ENCODE measurements at places on chromosomes 1 and 21.

- DNase-seq = no peak
These were observed 15.8 kb downstream of the LHX9 start for GRCh38 chr1:197933016-197933415.

DNA sequence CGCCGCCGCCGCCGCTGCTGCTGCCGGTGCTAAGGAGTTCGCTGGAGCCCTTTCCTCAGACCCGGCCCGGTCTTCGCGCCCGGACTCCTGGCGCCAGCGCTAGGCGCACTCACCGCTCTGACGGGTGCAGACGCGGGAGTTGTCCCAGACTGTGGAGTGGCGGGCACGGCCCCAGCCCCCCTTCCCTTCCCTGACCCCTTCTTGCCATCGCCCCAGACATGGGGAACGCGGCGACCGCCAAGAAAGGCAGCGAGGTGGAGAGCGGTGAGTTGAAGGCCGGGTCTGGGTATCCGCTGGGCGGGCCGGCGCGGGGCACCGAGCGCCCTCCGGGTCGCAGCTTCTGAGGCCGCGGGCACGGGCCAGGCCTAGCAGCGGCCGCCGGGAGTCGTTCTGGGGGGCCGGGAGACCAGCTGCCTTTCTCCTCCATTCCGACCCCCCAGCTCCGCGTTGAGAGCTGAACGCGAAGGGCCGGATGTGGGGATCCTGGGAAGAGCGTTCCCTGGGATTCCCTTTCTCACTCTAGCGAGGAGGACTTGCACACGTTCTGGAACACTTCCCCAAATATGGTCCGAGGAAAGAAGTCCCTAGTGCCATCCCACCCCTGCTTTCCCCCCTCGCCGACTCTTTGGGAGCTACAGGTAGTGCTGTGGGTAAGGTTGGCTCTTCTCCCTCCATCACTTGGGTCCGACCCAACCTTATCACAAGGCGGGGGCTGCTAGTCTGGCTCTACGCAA, 65.8 kb upstream of the PRKACB start:
- no peak for DNase-seq

DNA sequence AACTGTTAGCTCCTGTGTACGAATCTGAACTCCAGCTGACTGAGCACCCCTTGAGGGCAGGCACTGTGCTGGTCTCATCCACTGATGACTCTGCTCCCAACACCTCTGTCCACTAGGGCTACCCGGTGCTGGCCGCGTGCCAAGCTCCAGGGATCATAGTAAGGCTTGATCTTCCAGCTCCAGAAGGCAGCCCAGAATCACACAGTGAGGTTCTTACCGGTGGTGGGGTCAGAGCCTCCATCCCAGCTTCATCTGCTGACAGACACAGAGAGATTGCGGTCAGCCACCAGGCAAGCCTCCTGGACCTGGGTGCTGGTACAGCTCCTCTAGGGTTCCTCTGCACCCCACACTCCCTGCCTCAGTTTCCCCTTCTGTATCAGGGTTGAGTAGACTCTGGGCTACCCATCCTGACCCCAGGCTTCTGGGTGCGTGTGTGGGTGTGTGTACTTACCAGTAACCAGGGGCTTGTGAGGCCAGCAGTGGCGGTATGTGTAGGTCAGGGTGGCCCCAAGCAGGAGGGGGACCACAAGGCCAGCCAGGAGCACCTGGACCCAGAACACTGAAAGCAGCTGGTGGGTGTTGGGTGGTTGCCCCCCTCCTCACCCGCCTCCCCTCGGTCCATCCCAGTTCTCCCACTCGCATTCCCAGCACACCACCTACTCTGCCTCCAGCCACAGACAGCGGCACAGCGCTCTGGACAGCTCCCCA, 3.4 kb downstream of the TNFRSF25 start:
- no peak for DNase-seq

GRCh38 chr1:40740039-40740996, 43.3 kb upstream of the KCNQ4 start:
- no peak for DNase-seq

DNA sequence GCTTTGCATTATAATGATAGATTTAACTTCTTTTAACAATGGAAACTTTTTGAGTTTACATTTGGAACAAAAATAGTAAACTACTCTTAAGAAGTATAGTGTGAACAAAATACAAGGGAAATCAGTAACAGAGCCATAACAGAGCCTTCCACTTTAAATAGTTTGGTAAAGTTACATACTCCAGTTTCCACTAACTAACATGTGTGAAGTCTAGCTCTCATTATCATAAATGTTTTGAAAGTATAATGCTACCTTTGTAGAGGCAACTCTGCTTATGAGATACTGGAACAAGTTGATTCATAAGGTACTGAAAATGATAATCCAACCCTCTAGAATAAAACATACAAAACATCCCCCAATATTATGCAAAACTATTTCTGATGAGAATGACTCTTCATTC, 1155.1 kb upstream of the ADGRL2 start:
- DNase-seq = no peak

DNA sequence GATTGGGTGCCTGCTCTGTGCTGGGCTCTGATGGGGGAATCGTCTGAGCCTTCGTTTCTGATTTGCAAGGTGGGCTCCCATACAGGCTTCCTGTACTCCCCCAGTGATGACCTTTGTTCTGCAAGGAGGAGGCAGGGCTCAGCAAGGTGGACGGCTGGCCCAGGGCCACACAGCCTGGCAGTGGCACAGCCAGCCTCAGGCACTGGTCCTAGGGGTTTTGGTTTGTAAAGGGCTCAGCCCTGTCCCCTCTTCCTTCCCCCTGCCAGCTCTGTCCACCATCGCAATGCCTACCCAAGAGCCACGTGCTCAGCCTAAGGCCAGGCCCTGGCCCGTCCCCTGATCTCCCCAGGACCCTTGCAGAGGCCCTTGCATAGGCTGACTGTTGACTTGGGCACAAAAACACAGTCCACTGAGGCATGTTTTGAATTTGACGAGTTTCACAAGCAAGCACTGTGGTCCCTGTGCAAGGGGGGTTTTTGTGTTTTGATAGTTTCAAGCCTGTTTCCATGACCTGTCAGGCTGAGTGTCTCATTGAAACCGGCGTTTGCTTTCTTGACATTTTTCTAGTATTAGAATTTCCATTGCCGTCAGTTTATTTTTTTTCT, 39.5 kb upstream of the TNFRSF1B start:
- DNase-seq = no peak

- no peak for DNase-seq
These were observed 119.3 kb downstream of the LYPLAL1 start for GRCh38 chr1:219292999-219293398.

GRCh38 chr1:167864392-167865032, 49.4 kb downstream of the ADCY10 start:
- DNase-seq = no peak

DNA sequence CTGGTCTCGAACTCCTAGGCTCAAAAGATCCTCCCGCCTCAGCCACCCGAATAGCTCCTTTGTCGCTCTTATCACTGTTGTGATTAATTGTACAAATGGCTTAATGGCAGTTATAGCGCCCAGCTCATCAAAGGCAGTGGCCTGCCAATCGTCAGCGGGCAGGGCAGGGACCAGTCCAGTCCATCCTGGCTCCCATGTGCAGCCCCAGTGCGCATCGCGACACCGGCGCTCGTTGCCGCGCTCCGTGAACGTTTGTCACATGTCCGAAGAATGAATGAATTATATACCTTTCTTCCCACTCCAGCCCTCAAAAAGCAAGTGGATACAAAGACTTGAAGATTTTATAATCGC, 18.4 kb downstream of the MTX1 start:
- peak; percentile 52 for DNase-seq

DNA sequence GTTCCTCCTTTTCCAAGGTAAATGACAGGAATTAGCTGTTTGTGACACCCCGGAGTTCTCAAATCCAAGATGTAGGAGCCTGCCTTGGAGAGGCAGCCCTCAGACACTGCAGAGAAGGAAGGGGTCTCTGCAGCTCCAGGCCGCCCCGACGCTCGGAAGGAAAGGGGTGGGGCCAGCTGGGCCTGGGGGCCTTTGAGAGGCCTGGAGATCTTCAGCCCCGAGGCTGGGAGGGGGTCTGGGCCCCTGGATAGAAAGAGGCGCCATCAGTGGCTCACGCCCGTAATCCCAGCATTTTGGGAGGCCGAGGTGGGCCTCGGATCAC, 1.1 kb upstream of the TNFRSF18 start:
- DNase-seq = no peak

DNA sequence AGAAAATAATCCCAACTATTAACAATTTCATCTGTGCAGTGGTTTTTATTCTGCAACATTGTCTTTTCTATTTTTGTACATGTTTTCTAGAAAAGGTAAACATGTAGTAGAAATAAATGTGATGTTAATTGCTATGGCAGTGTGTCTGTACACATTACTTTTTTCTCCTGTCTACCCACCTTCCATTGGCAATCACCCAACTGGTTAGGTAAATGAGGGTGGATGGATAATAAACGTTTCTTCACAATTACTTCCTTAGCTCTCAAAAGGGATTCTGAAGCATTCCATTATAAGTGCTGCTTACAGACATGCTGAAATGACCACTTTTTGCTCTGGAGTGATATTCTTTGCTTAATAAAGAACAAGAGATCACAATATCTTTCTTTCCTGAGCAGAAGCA, 61.4 kb downstream of the MAGI3 start:
- DNase-seq = no peak
